ENCODE measurements at places on chromosomes 6 and 20.
A peak's percentile ranks its signal among the peaks of the same experiment; 100 is the strongest.

DNA sequence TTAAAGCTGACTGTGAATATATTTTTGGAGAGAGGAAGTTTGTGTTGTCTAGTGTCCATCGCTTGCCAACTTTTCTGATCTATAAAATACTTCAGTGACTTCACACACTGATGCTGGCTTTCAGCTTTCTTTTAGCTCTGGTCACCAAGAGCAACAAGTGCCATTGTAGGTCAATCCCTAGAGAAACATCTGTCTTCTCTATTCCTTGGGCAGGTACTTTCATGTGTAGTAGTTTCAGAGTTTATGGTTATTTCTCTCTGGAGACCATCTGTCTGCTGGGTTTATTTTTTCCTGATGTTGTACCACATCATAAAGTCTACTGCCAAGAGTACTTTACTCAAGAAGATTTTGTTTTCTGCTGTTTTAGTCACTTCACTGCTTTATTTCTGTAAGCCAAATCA, 249.9 kb downstream of the KHDC1L start:
- no peak for DNase-seq

DNA sequence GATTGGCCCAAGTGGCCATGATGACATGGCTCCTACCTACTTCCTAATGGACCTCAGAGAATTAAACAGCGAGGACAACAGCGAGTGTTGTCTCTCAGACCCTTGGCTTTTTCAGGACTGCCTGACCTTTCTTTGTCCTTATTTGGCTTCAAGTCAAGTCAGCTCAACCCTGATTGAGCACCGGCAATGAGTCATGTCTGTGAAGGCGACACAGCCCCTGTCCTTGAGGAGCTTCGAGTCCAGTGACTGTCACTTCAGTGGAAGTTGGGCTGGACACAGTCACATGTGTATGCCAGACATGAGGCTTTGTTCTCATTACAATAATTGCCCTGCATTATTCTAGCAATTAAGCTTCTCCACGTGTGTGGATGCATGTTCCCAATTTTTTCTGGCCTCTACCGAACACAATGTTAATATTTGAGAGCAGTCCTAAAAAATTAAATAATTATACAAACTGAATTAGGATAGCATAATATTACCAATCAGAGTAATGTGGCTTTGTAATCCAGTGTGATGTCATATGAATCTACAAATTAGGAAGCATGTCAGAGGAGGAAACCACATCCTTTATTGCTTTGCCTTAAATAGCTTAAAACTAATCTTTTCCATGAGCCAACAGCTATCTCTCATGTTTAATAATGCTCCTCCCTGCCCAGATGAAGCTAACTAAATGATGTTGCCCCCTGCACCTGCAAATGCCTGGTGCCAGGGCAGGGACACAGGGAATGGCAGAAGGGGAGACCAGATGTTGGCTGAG, 178.6 kb downstream of the CDH26 start:
- no peak for DNase-seq

DNA sequence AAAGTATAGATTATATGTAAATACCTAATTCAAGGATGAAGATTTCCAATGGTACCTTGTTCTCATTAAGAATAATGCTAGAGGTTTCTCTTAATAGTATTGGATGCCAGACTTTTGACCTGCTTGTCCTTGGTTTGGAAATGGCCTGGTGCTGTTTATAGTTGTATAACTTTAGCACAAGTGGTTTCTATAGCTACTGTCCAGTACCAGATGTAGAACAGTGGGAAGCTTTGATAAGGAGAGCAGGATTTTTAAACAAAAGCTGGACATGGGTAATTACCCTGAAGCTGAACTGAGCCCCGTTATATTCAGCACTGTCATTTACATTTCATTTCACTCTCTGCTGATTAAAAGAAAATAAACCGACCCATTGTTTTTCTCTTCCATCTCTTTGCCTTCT, 43.7 kb downstream of the TRMT11 start:
- no peak for DNase-seq

- no peak for DNase-seq
Observed at GRCh38 chr20:11170025-11170424, 496.2 kb upstream of the JAG1 start.

GRCh38 chr20:58065508-58066361, 162.7 kb downstream of the ANKRD60 start:
- DNase-seq = no peak

- peak; percentile 30 for DNase-seq
Observed at GRCh38 chr20:21505810-21506530, 7.9 kb downstream of the NKX2-2 start.

DNA sequence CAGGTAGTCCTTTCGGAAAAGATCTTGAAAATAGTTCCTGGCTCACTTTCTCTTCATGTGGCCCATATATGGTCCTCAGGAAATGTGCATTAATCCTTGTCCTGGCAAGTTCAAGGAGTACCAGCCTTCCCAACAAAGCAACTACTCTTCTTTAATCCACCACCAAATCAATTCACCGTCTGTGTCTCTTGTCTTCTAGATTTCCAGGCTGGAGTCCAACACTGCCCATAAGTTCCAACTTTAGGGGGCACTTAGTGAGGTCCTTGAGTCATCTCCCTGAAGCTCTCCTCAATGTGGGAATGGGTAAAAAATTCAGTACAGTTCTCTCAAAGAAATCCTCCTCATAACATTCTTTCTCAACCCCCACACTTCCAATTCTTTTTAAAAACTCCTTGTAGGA, 6.9 kb upstream of the DAAM2 start:
- no peak for DNase-seq

GRCh38 chr6:149560736-149561135, 5.4 kb upstream of the GINM1 start:
- no peak for DNase-seq

DNA sequence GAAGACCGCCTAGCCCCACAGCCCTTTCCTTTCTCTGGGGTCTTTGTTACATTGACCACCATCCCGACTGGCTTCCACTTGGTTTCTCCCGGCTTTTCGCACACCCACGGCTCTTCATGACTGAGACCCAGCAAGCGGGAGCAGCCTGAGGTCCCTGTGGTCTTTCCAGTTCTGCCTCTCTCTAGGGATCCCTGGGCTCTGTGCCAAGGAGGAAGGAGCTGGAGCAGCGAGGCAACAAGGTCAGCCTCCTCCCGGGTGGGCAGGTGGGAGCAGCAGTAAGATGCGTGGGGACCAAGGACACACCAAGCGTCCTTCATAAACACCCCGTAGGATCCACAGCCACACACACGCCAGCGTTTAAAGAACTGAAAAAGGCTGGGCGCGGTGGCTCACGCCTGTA, 29.6 kb upstream of the MRGBP start:
- no peak for DNase-seq

- no peak for DNase-seq
Observed at GRCh38 chr6:2804516-2804915, 37.1 kb downstream of the SERPINB1 start.

GRCh38 chr6:31575952-31576685, 754 bp downstream of the TNF start:
- no peak for DNase-seq

DNA sequence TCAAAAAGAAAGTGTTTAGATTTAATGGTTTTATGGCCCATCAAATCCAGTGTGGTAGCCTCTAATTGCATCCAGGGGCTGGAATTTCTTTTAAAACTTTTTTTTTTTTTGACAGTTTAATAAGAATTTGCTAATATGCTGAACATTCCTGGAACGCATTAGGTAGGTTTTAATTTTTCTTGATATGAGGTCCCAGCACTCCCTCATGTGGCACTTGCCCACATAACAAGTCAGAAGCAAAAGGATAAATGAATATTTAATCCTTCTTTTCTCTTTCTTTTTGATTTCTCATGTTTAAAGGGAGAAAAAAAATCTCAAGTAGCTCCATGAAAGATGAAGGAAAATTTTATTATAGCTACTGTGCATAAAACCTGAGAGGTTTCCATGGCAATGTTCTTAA, 13.5 kb downstream of the HAO1 start:
- DNase-seq = no peak

GRCh38 chr20:53731595-53731994, 138.0 kb upstream of the ZNF217 start:
- DNase-seq = no peak

GRCh38 chr20:2131366-2131765, 29.7 kb downstream of the STK35 start:
- DNase-seq = no peak

- no peak for DNase-seq
Observed at GRCh38 chr6:23403460-23403859, 722.6 kb upstream of the NRSN1 start.

DNA sequence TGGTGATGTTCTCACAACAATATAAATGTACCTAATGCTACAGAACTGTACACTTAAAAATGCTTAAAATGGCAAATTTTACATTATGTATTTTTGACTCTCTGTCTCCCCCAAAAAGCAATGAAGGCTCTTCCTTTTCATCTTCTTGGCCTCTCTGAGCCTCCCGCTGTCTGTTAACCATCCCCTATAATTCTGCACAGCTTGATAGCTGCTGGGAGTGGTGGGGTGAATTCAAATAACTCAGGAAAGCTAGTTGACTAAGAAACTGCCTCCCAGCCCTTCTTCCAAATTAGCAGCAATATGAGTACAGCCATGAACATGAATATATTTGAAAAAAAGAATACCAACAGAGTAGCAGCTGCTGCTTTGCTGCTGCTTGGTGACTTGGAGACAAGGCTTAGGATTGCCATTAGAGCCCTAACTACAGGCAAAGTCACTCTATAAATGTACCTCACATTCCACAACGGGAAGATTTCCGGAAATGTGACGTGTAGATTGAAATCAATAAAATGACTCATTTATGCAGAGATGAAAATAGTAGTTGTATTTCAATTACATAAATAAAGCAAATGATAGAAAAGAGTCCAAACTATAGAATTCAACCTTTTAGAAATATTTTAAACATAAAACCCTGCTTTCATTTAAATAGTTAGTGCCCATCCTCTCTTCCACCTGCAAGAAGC, 200.1 kb upstream of the HEY2 start:
- no peak for DNase-seq

DNA sequence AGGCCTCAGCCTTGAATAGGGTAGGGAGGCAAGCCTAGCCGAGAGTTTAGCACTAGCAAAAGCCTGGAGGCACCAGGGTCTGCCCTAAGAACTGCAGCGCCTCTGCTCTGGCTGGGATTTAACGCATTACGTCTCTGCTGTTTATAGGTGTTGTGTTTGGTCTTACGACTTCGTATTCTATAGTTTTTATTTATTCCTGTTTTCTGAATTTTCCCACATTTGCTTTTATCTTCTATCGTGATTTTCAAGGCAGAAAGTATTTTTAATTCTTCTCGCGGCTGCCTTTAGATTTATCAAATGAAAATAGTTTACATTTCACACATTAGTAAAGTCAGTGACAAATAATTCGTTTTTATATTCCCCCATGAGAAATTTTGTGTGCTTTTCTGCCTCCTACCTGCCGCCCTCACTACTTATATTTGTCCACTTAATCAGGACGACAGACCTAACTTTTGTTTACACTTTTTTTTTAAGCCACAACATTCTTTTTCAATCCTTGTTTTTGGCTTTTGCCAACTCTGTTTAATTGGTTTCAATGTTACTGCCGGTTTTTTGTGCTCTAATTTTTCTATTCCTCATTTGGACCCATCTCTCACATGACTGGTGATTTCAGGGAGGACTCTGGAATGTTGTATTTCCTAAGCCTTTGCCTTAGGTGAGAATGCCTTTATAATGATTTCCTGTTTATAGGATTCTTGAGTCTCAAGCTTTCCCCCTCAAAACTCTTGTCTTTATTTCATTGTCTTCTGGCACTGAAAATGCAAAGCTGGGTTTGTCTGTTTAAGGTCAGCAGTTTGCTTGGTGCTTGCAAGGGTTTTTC, 1.3 kb upstream of the LZTS3 start:
- DNase-seq = no peak

- DNase-seq = no peak
Observed at GRCh38 chr6:140107216-140107615, 732.8 kb upstream of the CITED2 start.

DNA sequence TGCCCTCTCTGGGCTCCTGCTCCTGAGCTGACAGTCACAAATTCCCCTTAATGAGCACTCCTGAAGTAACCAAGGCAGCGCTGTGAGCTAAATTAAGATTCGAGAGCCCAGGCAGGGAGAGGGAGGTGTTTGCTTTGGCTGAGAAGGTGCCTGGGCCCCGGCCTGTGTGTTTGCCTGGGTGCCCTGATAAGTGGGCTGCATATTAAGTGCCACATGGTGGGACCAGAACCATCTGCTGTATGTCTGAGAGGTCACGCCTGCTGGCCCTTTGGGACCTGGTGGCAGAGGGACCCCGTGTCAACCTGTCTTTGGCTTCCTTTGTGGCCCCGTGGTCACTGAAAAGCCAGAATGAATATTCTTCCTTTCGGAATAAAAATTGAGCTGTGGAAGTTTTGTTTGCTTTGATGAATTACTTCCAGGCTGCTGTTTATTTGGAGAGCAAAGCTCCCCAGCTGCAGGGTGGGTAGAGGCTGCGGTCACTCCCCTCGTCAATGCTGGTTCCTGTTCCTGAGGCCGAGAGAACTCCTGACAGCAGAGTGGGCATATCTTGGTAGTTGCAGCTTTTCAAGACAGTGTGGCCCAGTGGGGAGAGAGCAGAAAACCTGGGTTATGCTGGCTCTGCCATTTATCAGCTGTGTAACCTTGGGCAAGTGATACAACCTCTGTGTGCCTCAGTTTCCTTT, 17.5 kb upstream of the KCNK16 start:
- no peak for DNase-seq

- DNase-seq = no peak
Observed at GRCh38 chr6:67594366-67594765, 1040.7 kb upstream of the ADGRB3 start.

DNA sequence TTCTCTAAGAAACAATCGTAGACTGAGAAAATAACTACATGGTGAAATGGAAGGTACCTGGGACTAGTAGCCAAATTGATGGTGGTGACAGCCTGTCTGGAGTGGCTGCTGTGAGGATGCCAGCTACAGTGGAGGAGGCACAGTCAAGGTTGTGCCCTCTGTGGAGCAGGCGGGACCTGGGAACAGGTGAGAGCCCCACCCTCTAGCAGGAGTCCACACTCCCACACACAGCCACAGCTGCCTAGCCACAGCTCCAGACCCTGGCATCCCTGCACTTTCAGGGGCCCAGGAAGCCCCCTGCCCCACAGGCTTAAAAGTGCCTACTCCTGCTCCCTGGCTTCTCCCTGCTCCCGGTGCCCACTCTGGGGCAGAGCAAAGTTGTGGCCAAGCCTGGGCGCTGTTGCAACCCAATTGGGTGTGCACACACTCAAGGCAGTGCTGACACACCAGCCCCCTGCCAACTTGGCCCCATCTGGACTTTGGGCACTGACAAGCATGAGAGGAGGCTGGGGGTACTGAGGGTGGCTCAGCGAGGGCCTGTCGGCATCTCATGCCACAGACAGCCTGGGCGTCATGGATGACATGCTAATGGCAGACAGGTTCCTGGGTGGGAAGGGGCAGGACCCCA, 548.7 kb downstream of the TBC1D32 start:
- no peak for DNase-seq

- no peak for DNase-seq
Observed at GRCh38 chr6:36387440-36388303, at the start of gene ETV7. ETV7 (minus strand) TSS chr6:36387669; CDS start chr6:36387541, 128 bp downstream.

Data from stimulated activated CD8-positive, alpha-beta memory T cell treated with anti-CD3 and anti-CD28 coated beads, Interleukin-2, amount 100 ng/mL, for 1 hour (primary cell).